Activated CD8-positive, alpha-beta memory T cell treated with anti-CD3 and anti-CD28 coated beads for 4 hours (primary cell): ENCODE measurements at places on chromosomes 7 and 10.

- DNase-seq: no peak
These were observed 661.7 kb upstream of the AUTS2 start for GRCh38 chr7:68936471-68937035.

DNA sequence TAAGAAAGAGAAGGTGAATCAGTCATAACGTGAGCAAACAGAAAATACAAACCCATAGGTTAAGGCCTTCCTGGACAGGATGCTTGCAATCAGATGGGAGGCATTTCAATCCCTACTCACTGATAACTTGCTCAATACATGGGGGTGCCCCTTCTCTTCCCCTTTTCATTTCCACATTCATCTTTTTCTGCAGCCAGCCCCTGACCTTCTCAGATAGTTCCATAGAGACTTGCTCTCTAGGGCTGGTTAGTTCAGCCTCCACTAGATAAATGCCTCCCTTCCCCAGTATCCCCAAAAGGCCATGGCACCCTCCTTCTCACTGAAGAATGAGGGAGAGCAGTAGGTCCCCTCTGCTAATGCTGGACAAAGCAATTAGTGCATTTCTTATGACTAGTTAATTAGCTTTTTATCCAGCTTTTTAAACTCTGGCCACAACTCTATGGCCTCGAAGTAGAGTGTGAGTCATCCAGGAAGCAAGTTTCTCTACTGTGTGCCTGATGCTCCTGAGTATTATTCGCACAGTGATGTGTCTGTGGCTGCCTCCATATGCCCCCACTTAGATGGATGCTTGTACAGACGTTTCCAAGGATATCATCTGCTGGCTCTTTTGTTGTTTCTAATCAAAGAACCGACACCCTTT is 12.7 kb downstream of the CHN2 start:
- no peak for DNase-seq

GRCh38 chr10:47192273-47192672 is 107.7 kb upstream of the GDF10 start:
- DNase-seq: no peak

GRCh38 chr10:131685576-131685975 is 215.2 kb upstream of the PPP2R2D start:
- DNase-seq: no peak

DNA sequence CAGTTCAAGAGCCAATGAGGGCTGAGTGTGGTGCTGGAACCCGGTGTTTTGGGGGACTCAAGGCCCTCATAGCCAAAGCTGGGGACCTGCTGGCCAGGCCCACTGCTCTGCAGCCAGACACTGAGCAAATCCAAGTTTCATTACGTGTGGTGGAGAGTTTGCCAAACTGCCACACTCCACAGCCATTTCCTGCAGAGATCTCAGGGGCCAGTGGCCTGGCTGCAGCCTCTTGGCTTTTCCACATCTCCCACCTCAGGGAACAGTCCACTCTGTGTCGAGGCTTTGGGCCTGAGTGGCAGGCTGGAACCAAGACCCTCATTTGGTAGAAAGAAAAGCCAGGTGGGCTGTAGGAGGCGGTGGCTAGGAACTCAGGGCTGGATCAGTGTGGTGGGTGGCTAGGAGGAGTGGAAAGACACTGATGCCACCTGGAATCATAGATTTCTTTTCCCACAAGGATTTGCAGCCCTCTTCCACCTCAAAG is 3.2 kb downstream of the HOXA11 start:
- no peak for DNase-seq

DNA sequence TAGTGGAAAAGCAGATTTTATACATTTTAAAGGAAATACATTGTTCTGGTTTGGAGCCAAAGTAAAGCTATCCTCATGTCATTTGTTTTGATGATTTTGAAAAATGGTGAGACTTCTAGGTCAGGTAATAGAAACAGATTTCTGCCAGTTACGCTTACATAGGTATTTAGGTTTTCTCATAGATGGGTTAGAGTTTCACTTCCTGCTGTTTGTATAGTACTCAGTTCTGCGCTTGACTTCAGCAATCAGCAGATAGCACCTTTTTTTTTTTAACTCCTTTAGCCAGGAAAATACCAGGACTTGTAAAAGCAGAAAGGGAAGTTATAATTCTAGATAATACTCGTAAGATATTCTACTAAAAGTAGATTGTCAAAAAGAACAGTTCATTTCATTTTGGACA is 209.8 kb upstream of the POM121L12 start:
- DNase-seq: no peak

GRCh38 chr10:7054915-7055314 is 355.9 kb downstream of the SFMBT2 start:
- DNase-seq: no peak

GRCh38 chr7:117134889-117135552 is 181.7 kb downstream of the ST7 start:
- DNase-seq: no peak

GRCh38 chr10:30645340-30645827 is 15.8 kb upstream of the LYZL2 start:
- no peak for DNase-seq

DNA sequence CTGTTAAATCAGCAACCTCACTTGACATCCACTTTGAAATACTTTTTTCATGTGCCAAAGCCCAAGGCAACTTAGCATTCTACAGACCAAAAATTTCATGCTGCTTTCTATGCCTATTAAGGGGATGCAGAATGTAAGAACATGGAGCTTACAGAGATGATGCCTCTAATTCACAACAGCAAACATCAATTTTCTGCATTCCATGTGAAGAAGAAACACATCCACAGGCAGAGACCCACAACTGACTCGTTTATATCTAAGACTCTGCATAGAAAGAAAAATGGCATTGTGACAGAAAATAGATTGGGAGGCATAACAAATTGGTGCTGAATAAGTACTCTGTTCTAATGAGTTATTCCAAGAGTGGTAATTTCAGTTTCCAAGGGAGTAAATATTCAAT is 107.6 kb downstream of the SGMS1 start:
- DNase-seq: no peak

GRCh38 chr7:111780527-111780926 is 218.2 kb upstream of the IMMP2L start:
- no peak for DNase-seq

DNA sequence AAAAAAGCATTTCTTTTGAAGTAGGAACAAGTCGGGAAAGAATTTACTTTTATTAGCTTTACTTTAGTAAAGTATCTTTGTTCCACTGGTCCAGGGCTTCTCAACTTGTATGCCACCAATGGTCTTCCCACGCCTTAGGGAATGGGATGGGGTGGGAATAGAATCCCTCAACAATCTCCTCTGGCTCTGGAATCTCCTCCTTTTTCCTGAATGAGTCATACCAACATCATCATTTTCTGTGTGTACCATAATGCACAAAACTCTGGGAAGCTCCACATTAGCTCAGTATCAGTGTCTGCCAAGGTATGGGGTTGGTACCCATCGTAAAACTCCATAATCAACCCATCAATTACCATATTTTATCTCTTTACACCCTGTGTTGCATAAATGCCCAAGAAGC is 159.4 kb upstream of the BMPER start:
- no peak for DNase-seq

DNA sequence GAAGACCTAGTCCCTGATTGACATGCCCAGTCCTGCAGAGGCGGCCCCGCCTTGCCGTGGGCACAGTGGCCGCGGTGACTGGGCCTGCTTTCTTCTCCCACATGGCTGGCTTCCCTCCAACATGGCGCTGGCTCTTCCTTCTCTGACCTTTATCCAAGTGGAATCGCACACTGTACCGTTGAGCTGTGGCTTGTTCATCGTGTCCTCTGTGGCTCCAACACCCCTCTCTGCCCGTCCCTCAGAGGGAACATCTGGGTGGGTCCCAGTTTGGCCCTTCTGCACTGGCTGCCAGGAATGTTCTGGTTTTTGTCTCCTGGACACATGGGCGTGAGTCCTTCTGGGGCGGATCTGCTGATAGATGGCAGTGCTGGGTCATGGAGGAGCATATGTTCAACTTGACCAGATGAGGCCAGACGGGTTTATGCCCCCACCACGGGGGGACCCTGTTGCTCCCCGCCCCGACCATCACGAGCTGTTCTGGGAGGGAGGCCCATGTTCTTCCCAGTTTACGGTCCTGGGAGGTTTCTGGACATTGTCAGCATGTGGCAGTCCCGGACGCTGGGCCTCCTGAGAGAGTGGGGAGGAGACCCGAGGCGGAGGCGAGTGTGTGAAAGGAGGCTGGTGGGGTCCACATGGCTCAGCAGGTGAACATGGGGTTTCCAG is 63.5 kb downstream of the LHPP start:
- no peak for DNase-seq

DNA sequence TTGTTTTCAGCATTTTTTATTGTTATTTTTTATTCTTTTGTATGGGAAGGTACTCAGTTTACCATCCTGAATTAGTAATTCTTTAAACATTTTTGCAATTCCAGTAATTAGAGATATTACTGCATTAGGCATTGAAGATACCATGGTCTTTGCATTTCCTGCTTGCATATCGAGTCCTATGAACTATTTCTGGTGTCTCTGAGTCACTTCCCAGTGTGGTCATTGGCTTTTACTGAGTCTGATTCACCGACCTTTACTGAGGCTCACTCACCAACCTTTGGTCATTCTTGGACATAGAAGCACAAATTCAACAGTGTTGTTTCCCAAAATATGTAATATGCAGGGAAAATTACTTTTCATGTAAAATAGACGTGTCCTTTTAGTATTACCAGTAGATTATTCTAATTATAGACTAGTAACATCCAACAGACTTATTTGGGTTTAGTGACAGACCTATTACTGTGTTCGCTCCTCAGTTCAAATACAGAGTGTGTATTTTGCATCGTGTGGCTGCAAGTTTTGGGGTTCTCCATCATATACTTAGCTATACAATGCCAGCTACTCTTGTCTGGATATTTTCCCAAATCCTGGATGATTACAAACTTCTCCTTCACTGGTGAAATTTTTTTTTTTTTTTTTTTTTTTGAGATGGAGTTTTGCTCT is 180.7 kb upstream of the PRSS1 start:
- DNase-seq: no peak

DNA sequence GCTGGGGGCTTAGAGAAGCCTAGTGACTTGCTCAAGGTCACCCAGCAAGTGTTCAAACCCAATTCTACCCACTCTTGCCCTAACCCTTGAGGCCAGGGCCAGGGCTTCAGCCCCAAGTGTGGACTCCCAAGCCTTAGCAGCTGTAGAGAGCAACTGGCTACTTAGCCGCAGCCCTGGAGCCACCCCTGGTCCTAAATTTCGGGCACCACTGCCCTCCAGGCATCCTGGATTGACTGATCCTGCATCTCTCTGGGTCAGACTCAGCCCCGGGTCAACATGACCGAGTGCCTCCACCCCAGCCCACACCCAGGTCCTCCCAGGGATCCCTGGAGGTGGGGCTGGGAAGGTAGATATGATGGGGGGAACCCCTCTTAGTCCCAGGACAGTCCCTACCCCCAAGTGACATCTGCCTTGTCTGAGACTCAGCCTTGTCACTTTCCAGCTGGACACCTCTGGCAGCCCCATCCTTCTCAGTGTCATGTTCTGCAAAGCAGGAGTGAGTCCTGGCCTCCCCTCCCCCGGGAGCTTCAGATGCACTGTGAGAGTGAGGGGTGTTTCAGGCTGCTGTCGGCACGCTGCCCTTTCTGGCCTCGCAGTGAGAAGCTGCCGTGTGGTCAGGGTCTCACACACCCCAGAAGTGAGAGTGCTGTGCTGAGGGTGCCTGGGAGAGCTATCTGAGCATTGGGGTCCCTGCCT is 89.8 kb downstream of the ZMIZ1 start:
- no peak for DNase-seq

DNA sequence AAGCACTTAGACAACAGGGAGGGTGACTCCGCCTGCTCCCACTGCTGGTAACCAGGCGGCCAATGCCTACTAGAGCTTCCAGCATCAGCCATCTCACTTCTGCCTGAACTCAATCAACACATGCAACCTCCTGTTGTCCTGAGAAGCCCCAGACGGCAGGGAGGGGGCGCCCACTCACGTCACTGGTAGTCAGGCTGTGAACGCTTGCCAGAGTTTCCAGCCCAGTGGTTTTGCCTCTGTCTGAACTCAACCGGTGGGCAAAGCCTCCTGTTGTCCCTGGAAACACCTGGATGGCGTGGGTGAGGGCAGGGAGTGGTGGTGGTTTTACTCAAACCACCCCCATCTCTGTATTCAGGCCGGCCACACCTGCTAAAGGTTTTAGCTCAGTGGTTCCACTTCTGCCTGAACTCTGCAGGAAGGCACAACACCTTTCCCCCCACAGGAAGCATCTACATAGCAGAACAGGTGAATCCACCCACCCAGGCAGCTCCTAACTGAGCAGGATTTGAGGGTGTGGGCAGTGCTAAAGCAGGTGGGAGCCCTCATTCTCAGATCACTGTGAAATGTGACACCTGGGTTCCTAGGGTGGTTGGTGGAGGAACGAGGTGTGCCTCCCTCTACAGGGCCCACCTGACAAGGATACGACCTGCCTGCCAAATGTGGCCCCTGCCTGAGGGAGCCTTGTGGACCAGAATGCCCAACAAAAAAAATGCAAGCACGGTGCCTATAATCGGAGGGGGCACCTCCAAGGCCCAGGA is 563.0 kb upstream of the SEMA3D start:
- DNase-seq: no peak

GRCh38 chr7:117020591-117020973 is 67.3 kb downstream of the ST7 start:
- DNase-seq: no peak

GRCh38 chr10:103854686-103855391 is 537 bp downstream of the SH3PXD2A start:
- no peak for DNase-seq

DNA sequence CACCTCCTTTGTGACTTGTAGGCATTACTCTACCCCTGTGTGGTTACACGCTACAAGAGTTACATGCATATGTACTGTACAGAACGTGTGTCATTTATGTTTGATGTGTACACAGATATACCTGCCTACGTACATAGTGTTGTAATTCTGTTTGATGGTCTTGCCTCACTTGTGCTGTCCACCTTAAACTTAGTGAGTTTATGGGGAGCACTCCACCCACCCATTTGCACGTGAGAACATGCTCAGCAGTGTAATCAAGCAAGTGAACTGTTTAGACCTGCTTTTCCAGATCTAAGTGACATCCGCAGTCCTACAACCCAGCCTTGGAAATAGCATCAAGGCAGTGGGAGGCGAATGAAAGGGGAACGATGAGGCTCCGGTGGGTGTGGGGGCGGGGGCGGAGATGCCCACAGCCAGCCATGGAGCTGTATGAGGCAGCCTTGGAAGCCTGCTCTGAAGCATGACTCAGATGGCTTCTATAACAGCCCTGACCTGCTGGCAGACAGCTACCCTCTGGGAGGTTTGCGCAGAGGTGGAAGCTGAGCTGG is 52.1 kb downstream of the SUFU start:
- DNase-seq: no peak

DNA sequence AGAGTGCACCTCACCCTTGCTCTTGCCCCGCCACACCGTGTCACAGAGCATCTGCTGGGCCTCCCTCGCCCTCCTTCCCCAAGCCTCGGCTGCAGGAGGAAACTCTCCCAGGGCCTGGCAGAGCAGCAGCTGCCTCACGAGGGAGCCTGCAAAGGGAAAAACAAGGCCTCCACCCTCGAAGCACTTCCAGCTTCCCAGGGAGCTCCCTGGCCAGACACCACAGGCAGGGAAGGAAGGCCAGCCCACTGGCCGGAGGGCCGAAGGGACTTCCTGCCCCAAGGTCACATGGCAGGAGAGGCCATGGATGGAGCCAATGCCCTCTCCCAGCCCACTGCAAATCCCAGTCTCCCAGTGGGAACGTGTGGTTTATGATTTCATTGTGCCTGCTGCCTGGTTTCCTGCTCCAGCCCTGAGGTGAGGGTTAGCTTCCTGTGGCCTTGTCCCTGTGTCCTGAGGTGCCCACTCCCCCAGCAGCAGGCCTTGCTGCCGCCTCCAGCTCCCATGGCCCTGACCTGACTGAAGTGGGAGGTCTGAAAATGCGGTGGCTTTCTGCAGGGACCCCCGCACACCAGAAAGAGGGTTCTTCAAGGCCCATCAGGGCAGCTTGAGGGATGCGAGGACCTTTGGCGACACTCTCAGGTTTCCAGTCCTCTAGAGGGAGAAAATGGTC is 100.5 kb upstream of the PPIF start:
- no peak for DNase-seq
